Psoas muscle (tissue), 8 donors: ENCODE measurements at places on chromosomes 4 and X. TPM values are rescaled to one million over a fixed set of nuclear protein-coding genes. Genes with fewer than 3 reads are reported as not detected.
A peak's percentile ranks its signal among the peaks of the same experiment; 100 is the strongest.

- DNase-seq = no peak
Measured at GRCh38 chr4:61511716-61512488, 311.8 kb downstream of the ADGRL3 start.

DNA sequence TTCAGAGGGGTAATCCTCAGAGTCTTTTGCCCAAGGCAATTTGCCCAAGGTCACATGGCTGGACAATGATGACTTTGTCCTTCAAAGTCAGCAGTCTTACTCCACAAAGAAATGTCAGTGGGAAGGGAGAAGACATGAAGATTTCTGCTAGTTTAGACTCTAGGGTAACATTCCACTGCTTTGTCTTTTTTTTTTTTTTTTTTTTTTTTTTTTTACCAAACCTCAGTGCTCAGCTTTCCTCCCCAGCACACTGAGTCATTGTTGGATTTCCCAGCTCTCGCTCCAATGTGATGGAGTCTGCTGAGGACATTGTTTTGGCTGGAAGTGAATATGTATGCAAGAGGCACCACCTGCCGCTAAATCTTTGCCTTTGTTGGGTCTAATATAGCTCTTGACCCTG is 7.2 kb upstream of the C1QTNF7 start:
- no peak for DNase-seq

- no peak for DNase-seq
Measured at GRCh38 chrX:30170900-30171299, 44.5 kb upstream of the MAGEB2 start.

DNA sequence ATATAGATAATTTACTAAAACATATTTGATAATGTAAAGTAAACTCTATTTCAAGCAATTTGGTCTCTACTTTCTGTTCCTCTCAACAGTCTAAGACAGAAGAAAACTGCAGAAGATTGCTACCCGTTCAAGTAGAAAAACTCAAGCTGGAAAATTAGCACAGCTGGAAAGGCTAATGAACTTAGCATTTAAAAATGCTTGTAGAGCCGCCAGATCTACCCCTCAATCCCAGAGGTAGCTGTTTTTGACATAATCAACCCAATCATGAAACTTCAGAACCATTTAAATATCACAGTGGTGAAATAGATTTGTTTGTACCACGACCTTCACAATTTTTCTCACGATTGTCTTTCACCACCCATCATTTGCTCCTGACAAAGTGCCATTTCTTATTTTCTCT is 479.5 kb downstream of the SPRY1 start:
- no peak for DNase-seq

- no peak for DNase-seq
Measured at GRCh38 chr4:38769857-38770256, 12.9 kb downstream of the TLR10 start.

DNA sequence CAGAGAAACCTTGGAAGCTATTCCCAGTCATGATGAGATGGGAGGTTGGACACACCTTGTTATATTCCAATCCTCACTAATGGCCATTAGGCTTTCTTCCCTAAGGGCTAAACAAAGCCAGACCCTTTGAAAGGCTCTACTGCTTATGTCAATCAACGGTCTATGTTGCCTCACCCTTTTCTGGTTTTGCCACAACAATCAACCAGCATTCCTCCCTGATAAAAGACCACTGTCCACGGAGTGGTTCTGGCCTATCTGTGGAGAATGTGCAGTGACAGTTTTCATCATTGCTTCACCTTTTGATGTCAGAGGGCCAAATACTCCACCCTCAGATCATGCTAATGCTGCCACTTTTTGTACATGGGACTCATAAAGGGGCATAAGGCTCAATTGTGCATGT is 913.4 kb downstream of the RPA4 start:
- no peak for DNase-seq

DNA sequence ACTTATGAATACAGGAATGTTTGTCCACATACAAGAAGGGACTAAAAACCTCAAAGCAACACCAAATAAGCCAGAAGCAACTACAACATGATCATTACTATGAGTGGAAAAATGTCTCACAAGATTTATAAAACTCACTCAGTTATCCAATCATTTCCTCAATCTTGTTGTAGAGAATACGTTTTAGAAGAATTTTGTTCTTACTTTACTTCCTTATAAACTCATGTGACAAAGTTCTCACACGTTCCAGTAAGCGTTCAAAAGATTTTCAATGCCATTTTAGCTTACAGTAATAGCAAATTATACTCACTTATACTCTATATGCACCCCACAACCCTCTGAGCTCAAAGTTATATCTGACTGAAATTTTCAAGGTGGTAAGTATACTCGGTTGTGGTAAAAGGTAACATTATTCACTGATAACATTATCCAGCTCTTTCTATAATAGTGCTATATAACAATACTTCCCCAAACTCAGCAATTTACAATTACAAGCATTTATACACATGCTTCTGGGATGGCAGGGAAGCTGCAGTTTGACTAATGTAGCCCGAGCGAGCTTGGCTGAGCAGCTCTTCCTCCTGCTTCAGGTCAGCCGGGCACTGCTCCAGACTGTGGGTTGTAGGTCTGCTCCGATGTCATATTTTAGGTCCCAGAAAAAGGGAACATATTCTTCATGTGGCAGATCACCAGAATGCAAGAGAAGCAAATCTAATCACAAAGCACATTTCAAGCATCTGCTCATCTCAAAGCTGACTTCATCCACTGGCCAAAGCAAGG is 226.3 kb downstream of the RCHY1 start:
- DNase-seq = no peak

DNA sequence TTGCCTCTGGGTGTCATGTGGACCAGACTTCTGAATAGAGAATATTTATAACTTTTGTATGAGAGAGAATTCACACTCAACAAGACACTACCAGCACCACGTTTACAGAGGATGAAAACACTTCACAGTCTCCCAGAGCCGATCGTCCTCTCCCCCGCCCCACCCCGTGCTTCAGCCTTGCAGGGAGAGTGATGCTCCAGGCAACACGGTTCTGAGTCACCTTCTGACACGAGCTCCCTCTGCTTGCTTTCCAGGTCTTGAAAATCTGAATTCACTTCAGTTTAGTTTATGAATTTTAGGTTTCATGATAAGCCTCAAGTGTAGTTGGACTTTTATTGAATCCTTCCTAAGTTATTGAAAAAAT is 59.8 kb downstream of the CPLX1 start:
- peak; percentile 14 for DNase-seq

The MND1 gene
- polyA plus RNA-seq = 0.32 TPM
